ENCODE measurements at places on chromosomes 2 and 18. TPM values are rescaled to one million over a fixed set of nuclear protein-coding genes. Genes with fewer than 3 reads are reported as not detected.

DNA sequence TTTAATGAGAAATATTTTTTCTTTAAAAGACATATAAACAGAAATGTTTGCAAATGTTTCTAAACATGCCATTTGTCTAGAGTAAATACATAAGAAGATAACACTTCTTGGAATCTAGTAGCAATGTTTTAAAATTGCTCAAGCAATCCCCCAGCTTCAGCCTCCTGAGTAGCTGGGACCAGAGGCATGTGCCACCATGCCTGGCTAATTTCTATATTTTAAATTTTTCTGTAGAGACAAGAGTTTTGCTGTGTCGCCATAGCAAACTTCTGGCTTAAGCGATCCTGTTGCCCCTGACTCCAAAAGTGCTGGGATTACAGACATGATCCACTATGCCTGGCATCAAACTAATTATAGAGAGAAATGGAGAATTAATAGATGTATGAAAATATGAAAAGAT is 14.6 kb upstream of the MBD2 start:
- H3K4me1 ChIP-seq, result peaks cover 8% of the 10 kb centered on the region
- H3K36me3 ChIP-seq, result no peaks in the 10 kb centered on the region
- no peaks in the 10 kb centered on the region for H3K27me3 ChIP-seq
- no peak overlapping the region for H3K4me3 ChIP-seq
- H3K27ac ChIP-seq, result no peak overlapping the region

- H3K4me1 ChIP-seq, result peaks cover 37% of the 10 kb centered on the region
- no peak overlapping the region for H3K4me3 ChIP-seq
- peaks cover 11% of the 10 kb centered on the region for H3K36me3 ChIP-seq
- no peaks in the 10 kb centered on the region for H3K27me3 ChIP-seq
- H3K27ac ChIP-seq, result 0 out of 2 replicates have a peak overlapping the region, but pooled peaks have one; percentile 50
These were observed 35.2 kb downstream of the SETBP1 start for GRCh38 chr18:44715842-44716241.

GRCh38 chr2:64485331-64485730 is 31.4 kb downstream of the LGALSL start:
- no peak for DNase-seq
- no peaks in the 10 kb centered on the region for H3K36me3 ChIP-seq
- no peak overlapping the region for H3K27ac ChIP-seq
- H3K27me3 ChIP-seq, result no peaks in the 10 kb centered on the region
- no peak overlapping the region for H3K4me3 ChIP-seq

- H3K27ac ChIP-seq, result no peak overlapping the region
- H3K27me3 ChIP-seq, result peaks cover 98% of the 10 kb centered on the region
- no peak for DNase-seq
- H3K36me3 ChIP-seq, result no peaks in the 10 kb centered on the region
- H3K4me1 ChIP-seq, result peaks cover 55% of the 10 kb centered on the region
These were observed 7.3 kb downstream of the RAX start for GRCh38 chr18:59265974-59266369.

DNA sequence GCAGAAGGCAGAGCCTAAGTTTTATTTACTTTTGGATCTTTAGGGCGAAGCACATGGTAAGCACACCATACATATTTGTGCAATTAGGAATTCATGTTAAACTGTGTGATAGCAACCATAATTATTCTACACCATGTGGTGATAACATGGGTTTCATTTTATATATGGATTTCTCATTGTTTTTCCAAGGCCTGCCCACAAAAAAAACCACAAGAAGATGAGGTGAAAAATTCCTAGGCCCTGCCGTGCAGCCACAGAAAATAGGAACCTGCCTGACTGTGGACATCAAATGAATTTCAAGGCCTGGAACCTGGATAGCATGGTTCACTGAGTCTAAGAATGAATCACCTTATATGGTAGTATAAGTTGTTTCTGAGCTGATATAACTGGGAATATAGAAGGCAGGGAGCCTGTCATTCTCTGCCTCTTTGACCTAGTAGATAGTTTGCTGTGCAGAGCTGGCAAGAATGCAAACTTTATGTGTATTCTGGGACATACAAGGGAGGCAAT is 22.4 kb upstream of the SSB start:
- H3K36me3 ChIP-seq, result no peaks in the 10 kb centered on the region
- no peak for DNase-seq
- no peak overlapping the region for H3K27ac ChIP-seq
- H3K4me1 ChIP-seq, result no peaks in the 10 kb centered on the region
- H3K27me3 ChIP-seq, result no peaks in the 10 kb centered on the region

DNA sequence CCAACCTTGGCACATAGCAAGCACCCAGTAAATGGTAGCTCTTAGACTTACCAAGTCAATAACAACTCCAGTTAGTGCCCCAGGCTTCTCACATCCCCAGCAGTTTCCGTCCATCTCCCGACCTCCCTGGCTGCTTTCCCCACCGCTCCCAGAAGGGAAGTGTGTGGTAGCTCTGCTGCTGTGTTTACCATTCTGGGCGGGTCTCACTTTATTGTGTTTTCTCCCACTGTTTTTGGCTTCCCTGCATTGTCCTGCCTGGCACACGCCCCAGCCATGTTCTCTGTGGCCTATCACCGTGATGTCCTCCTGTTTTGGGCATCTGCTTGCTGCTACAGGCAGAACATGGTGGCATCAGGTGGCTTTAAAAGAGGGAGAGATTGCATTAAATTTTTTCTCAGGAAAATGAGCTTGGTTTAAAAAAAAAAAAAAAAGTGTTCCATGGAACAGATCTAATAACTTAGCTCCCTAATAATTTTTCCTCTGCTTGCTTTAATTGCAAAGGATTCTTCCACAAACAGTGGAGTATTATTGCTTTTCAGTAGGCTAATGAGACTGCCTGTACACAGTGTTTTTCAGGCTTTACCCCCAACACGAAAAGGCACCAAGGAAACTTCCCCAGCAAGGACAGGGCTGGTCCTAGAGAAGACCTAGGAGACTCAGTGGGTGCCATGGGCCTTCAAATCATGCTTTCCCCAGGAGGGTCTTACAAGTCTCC is 8.0 kb upstream of the COX7A2L start:
- H3K27me3 ChIP-seq, result no peaks in the 10 kb centered on the region
- no peak overlapping the region for H3K27ac ChIP-seq
- no peak overlapping the region for H3K4me3 ChIP-seq
- no peak for DNase-seq
- H3K36me3 ChIP-seq, result no peaks in the 10 kb centered on the region

DNA sequence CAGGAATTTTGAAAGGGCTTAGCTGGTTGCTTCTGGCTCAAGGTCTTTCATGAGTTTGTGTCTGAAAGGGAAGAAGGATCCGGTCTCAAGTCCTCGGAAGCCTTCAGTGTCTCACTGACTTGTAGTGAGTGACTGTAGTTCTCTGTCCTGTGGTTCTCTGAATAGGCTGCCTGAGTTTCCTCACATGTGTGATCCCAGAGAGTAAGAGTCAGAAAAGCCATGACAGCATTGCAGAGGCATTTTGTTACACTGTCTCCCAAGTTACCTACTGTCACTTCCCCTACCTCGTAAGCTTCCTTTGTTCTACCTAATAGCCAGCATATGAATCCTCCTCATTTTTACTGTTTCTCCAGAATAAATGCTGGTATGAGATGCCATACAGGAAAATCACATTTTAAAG is 709.1 kb upstream of the CHAC2 start:
- no peaks in the 10 kb centered on the region for H3K27me3 ChIP-seq
- H3K36me3 ChIP-seq, result peaks cover 3% of the 10 kb centered on the region
- peak overlapping the region; percentile 79 for H3K27ac ChIP-seq
- DNase-seq, result no peak
- no peak overlapping the region for H3K4me3 ChIP-seq

DNA sequence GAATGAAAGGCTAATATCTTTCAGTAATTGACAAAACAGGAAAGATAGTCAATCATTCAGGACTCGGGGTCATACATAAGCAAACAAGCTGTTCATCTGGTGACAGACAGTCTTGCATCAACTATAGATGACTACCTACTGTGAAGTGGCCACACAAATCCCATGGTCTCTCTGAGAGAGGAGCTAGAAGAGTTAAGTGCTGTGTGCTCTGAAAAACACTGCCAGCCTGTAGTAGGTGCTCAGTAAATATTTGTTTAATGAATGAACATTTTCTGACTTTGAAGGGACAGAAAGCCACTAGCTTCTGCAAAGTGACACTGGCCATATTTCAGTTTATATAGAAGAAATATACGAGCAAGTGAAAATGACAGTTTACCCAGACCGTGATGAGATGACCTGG is 184.0 kb upstream of the CHAC2 start:
- no peak overlapping the region for H3K27ac ChIP-seq
- no peak for DNase-seq
- H3K4me1 ChIP-seq, result peaks cover 13% of the 10 kb centered on the region

DNA sequence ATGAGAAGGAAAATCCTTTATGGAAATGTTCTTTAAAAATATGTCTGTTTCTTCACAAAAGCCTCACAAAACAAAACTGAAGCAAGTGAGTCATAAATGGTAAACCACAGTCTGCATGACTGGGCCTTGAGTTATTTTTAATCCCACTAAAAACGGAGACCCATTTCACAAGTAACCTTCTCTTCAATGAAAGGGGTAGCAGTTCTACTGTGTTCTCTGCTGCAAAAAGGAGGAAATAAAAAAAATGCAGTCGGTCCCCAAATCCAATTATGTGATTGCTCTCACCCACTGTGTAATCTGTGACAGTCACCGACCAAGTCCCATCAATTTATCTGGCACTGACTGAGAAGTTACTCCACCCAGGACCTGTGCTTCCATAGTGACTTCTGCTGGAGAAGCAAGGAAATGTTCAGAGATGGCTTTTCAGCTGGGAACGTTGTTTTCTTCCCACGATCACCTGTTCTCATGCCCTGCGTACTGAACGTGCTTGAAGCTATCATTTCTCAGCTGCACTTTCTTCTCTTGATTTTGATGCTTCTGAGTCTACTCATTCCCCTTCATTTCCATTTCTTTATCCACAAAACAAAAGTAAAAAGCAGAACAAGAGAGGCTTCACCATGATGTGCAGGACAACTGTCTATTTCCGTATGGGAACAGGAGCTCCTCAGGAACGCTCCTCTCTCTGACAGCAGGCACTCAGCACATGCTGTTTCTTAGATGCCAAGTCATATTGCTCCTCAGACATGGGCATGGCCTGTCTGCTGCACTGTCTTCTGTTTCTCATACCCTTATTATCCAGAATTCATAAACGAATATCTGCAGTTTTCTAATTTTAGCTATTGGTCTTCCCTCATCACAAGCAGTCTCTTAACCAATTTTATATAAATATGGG is 80.0 kb upstream of the TMEM200C start:
- no peaks in the 10 kb centered on the region for H3K36me3 ChIP-seq
- peaks cover 4% of the 10 kb centered on the region for H3K27me3 ChIP-seq
- no peak overlapping the region for H3K4me3 ChIP-seq
- no peak for DNase-seq
- peaks cover 34% of the 10 kb centered on the region for H3K4me1 ChIP-seq
- no peak overlapping the region for H3K27ac ChIP-seq

DNA sequence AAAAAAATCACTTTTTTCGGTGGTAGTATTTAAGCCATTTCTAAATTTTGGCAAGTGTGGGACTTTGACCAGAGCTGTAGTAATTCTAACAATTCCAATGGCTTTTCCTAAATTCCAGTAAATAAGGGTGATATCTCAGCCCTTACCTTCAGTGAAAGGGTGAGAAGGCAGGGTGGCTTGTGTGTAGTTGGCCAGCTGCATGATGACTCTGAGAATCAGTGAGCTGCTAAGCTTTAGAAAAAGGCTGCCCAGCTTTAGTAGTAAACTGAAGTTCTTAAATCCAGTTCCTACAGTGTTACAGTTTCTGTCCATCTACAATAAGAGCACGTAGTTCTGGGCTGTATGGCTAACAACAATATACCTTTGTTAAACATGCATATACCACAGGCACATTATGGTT is 42.0 kb downstream of the OXER1 start:
- H3K27ac ChIP-seq, result peak overlapping the region; percentile 23
- H3K27me3 ChIP-seq, result no peaks in the 10 kb centered on the region
- DNase-seq, result no peak
- peaks cover 17% of the 10 kb centered on the region for H3K4me1 ChIP-seq

GRCh38 chr18:42264497-42264896 is 309.5 kb downstream of the PIK3C3 start:
- H3K4me3 ChIP-seq, result no peak overlapping the region
- no peaks in the 10 kb centered on the region for H3K36me3 ChIP-seq
- no peak for DNase-seq
- no peaks in the 10 kb centered on the region for H3K27me3 ChIP-seq

DNA sequence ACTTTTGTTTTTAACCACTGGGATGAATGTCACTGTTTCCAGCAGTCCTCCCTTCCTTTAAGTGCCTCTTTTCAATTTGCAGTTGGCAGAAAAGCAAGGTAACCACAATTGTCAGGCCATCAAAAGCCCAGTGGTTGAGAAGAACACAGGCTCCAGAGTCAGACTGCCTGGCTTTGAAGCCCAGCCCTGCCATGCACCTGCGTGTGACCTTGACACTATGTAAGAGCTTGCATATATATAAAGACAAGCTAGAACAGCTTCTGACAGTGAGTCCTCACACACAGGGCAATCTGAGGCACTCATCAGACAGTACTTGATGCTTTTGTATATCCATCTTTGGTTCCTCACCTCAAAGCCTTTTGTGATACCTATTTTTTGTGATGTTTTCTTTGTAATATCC is 11.0 kb downstream of the CCBE1 start:
- H3K27ac ChIP-seq, result no peak overlapping the region
- H3K4me1 ChIP-seq, result peaks cover 82% of the 10 kb centered on the region
- H3K4me3 ChIP-seq, result no peak overlapping the region
- no peak for DNase-seq
- no peaks in the 10 kb centered on the region for H3K36me3 ChIP-seq

GRCh38 chr2:222448748-222449181 is 24.4 kb downstream of the SGPP2 start:
- no peak overlapping the region for H3K4me3 ChIP-seq
- no peaks in the 10 kb centered on the region for H3K36me3 ChIP-seq
- no peak overlapping the region for H3K27ac ChIP-seq

GRCh38 chr18:934518-935133 is 30.0 kb downstream of the ADCYAP1 start:
- H3K36me3 ChIP-seq, result no peaks in the 10 kb centered on the region
- no peak for DNase-seq
- no peak overlapping the region for H3K27ac ChIP-seq
- peaks cover 9% of the 10 kb centered on the region for H3K4me1 ChIP-seq
- no peak overlapping the region for H3K4me3 ChIP-seq

TEKT4 gene
- total RNA-seq, result not detected

ARHGAP25 gene
- total RNA-seq, result 3.4 TPM

MATN3 gene
- 9.1 TPM for total RNA-seq

ONECUT2 gene
- total RNA-seq, result 0.87 TPM

EVA1A gene
- 3.2 TPM for total RNA-seq

CABYR gene
- 19.3 TPM for total RNA-seq

HOXD8 gene
- total RNA-seq, result not detected

KRTCAP3 gene
- total RNA-seq, result 41.9 TPM

IL36B gene
- total RNA-seq, result not detected

FEV gene
- not detected for total RNA-seq

TNS1 gene
- total RNA-seq, result 4.5 TPM

DPYSL5 gene
- 9.2 TPM for total RNA-seq

GPAT2 gene
- total RNA-seq, result 0.55 TPM

All from WTC11 (cell line).